Suprapubic skin (tissue), 4 donors: ENCODE measurements at places on chromosomes 3 and 15.
A peak's percentile ranks its signal among the peaks of the same experiment; 100 is the strongest.

DNA sequence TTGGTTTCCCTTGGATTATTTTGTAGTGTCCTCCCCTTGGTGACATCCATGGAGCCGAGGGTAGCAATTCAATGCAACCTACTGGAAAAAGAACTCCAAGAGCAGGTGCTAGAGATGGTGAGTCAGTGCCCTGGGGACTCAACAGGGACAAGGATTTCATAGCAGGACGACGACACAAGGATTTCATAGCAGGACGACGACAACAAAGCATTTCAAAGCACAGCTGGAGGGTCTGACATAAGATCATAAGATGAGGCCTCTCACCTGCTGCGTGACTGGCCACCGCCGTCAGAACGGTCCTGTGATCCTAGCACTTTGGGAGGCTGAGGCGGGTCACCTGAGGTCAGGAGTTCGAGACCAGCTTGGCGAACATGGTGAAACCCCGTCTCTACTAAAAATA lies 22.5 kb downstream of the NRROS start:
- DNase-seq = no peak

GRCh38 chr3:124115956-124116355 lies 124.0 kb upstream of the ROPN1 start:
- no peak for DNase-seq

GRCh38 chr15:74573987-74574386 lies 33.0 kb downstream of the ARID3B start:
- DNase-seq = no peak

DNA sequence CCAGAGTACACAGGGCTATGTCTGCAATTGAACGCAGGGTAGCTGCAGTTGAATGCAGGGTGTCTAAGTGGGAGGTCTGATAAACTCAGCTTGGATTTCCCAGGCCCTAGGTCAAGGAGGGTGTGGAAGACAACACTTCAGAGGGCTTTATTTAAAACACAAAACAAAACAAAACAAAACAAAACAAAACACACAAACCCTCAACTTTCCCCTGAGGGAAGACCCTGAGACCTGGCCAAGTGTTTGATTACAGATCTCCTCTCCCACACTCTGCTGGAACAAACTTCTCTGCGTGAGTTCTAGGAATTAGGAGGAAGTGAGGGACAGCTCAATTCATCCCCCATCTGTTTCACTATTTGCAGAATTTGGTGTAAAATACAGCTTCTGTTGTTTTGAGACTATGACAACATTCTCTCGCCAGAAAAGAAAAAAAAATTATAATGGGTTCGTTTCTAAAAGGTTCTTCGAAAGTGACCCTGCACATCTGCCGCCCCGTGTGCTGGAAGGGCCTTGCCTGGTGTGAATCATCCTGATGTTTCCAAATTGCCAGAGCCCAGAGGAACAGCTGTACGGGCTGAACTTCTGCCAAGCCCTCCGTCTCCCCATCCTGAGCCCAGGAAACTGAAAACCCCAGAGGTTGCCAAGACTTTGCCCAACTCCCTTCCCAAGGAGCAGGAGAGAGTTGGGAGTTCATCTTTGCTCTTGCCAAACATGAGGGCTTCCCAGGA lies 73.3 kb upstream of the RAD18 start:
- peak; percentile 89 for DNase-seq

- no peak for DNase-seq
These were observed 57.9 kb downstream of the PYDC2 start for GRCh38 chr3:191518861-191519260.
